Astrocyte of the hippocampus (primary cell): ENCODE measurements at places on chromosomes 3 and 15.

DNA sequence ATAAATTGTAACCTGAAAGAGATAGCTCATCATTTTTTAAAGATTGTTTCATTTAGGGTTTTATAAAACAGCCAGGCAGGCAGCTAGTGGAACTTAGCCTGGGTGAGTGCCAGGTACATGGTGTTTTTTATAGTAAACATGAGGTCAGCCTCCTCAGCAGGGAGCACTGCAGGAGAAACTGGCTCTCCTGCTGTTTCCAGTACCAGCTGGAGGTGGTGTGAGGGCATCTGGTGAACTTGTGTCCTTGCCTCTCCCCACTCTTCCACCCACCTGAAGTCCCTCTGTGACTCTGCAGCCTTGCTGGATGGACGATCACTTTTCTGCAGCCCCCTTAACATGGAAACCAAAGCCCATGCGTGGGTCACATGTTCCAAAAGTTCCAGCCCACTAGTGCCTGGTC is 128.4 kb downstream of the FAM174B start:
- DNase-seq, result peak; percentile 80

DNA sequence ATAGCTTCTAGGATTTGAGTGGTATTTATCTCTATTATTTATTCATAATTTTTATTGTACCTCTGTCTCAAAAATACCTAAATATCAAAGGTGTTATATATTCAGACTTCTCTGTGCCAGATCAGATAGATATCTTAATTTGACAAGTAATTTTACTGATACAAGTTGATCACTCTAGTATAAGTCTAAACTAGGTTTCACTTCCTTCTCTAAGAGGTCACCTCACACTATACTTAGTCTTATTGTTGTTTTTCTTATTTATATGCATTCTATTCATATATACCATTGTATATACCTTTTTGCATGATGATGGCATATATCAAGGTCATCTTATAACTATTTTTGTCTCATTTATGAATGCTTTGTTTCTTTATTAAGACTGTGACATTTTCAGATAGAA is 26.4 kb upstream of the HGD start:
- no peak for DNase-seq

DNA sequence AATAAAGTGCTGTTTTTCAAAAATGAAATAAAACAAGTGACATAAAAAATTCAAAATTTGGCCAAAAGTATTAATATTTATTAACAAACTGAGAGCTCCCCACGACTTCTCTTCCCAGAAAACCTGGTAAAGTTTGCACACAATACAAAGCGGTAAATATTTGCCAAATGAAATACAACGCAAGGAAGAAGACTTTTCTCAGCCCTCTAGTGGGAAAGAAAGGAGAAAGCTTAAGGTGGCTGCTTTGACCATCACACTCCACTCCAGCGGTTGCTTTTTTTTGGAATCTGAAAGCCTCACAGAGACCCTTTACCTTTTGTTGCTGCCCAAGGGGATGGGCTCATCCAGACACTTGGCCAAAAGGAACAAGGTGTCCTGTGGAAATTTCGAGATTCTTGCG is 1.1 kb upstream of the GK5 start:
- no peak for DNase-seq

- DNase-seq, result no peak
Measured at GRCh38 chr3:61152071-61152470, 99.2 kb downstream of the FHIT start.

DNA sequence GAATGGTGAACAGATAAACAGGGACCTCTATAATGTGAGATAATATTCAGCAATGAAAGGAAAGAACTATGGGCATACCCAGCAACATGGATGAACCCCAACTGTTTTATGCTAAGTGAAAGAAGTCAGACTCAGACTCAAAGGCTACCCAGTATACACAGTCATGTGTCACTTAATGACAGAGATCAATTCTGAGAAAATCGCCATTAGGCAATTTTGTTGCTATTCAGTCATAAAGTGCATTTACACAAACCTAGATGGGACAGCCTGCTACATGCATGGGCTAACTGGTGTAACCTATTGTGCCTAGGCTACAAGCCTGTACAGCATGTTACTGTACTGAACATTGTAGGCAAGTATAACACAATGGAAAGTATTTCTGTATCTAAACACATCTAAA is 76.5 kb downstream of the B3GNT5 start:
- no peak for DNase-seq

GRCh38 chr3:188431040-188431439 is 277.1 kb downstream of the LPP start:
- no peak for DNase-seq

DNA sequence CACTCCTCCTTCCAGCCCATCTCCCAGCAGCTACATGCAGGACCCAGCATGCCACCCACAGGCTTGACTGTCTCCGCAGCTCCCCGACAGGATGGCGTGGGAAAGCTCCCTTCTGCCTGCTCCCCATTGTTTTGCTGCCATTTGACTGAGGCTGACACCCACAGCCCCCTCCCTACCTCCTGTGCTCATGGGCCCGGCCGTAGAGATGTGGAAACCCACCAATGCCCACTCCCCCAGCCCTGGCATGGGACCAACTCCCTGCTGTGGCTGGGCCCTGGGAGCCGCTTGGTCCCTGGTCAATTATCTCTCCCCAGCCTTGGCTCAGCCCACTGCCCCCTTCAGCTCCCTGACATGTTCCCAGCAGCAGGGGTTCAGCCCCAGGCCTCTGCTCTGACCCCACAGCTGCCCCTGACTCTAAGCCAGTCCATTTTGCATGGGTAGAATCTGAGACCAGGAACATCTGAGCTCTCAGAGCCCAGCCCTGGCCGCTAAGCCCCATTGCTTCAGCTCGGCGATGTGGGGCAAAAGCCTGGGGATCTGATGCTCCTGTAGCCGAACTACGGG is 8.2 kb downstream of the C3orf22 start:
- no peak for DNase-seq
